ENCODE measurements at places on chromosomes 16 and 17.

DNA sequence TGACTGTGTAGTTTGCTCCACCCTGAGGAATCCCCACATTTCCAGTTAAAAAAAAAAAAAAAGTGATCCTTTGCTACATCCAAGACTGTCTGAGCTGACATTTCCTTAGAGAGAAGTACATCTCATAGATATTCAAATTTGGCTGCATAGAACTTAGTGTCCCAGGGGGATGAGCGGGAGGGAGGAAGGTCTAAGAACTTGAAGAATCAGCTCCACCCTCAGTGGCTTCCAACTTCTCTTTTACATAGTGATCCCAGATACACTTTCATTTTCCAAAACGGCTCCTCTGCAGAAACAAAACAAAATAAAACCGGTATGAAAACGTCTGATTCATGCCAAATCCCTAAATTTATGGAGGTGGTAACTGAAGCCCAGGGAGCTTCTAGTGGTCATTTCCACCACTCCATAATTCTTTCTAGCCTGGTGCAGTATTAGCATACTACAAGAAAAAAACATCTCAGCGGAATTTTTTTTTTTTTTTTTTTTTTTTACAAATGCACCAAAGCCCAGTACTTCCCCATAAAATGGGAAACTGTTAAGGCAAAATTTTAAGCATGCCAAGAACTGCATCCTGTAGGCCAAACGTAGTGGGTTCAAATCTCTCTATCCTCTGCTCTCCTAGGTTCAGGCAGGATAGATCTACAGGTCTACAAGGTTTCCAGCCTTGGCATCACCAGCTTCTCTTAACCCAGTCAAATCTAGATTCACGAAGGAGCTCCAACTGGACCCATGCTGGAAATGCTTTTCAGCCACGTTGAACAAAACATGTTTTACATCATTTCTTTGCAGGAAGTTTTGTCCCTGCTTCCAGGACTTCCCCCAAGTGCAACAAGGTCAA lies 29.3 kb downstream of the MAF start:
- DNase-seq, result no peak

DNA sequence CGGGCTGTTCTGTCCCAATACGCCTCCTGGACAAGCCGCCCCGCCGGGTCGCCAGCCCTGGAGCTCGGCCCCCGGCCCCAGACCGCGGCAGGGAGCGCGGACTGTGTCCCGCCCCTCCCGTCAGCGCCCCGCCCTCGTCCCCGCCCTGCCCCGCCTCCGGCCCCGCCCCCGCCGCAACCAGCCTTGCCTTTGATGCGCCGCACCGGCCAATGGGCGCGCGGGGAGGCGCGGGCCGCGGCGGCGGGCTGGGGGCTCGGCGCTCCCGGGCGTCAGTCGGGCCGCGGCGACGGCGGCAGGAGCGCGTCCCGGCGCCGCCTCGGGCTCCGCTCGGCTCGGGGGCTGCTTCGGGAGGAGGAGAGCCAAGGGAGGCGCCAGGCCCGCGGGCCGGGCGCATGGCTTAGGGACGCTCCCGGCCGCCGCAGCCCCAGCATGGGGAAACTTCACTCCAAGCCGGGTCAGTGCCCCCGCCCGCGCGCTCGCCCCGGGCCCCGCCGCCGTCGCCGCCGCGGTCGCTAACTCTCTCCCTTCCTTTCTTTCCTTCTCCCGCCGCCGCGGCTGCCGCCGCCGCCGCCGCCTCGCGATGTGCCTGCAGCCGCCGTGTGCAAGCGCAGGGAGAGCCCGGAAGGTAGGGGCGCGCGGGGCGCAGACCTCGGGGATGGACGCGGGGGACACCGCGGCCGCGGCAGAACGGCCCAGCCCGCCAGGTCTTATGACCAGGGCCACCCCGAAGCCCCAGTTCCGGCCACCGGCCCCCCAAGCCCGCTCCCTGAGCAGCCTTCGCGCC lies at the start of gene NKD1:
TSS of gene NKD1 (plus strand) at position 272 of the 784 bp plus-strand sequence. CDS start at position 430, 158 bp downstream.
- DNase-seq, result no peak

GRCh38 chr16:26642047-26642664 lies 424.6 kb upstream of the C16orf82 start:
- DNase-seq, result no peak

- DNase-seq, result no peak
Measured at GRCh38 chr17:32854207-32854606, 22.7 kb downstream of the MYO1D start.

- no peak for DNase-seq
Measured at GRCh38 chr17:45311401-45311759, 5.4 kb downstream of the MAP3K14 start.

GRCh38 chr16:1194665-1195392 lies 30.2 kb downstream of the TPSG1 start:
- DNase-seq, result no peak

DNA sequence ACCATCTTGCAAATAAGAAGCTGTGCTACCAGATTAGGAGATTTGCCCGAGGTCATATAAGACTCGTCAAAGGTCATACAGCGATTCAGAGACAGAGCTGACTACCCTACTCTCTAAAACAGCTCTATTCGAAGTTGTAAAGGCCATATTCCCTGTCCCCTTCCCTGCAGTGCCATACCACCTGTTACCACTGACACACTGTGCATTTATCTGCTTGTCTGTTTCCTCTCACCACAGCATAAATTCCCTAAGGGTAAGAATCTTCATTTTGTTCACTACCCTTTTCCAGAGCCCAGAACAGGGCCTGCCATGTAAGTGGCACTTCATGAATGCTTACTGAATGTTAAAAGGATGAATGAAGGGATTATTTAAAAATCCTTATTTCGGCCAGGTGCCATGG lies 3.4 kb upstream of the KSR1 start:
- DNase-seq, result no peak

- DNase-seq, result no peak
Measured at GRCh38 chr16:10587622-10588021, 7.2 kb upstream of the EMP2 start.

GRCh38 chr16:2450535-2450934 lies 9.4 kb upstream of the TEDC2 start:
- no peak for DNase-seq

DNA sequence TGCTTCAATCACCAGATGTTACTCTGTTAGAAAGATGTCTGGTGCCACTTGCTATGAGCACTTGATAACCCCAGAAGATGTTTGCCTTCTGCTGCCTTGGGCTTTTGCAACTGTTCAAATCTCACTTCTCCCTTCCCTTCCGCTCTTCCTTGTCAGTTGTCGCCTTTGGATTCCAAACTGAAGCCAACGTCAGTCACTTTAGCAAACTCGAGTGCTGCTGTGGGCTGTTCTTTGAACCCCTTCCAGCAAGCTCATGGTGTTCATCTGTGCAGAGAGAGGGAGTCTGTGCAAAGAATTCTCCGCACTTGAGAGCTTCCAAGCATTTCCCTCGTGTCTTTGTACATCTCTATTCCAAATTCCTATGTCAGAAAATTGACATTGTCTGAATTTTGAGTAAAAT lies 879.4 kb downstream of the CDH11 start:
- no peak for DNase-seq

DNA sequence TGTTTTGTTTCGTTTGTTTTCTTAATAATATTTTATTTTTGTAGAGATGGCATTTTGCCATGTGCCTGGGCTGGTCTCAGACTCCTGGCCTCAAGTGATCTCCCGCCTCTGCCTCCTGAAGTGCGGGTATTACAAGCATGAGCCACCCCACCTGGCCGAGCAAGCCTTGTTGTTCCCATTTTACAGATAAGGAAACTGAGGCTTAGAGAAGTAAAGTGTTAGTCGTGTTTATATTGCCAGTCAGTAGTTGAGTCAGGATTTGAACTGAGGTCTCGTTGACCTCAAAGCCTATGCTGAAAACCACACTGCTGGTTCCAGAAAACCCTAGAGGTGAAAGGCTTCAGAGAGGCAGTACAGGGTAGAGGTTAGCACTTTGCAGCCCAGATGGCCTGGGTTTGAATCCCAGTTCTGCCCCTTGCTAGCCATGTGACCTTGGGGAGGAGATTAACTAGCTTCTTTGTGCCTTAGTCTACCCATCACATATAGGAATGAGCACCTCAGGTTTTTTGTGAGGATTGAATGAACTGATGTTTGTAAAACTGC lies 102.0 kb downstream of the ABCC6 start:
- no peak for DNase-seq

GRCh38 chr17:13398091-13398490 lies 203.6 kb downstream of the HS3ST3A1 start:
- no peak for DNase-seq

- no peak for DNase-seq
Measured at GRCh38 chr16:12207939-12208338, 231.4 kb downstream of the SNX29 start.

GRCh38 chr16:17412791-17413190 lies 58.0 kb downstream of the XYLT1 start:
- no peak for DNase-seq

GRCh38 chr17:48814504-48814903 lies 2.5 kb downstream of the TTLL6 start:
- no peak for DNase-seq

- DNase-seq, result no peak
Measured at GRCh38 chr16:28491230-28491969, 474 bp downstream of the CLN3 start.

- no peak for DNase-seq
Measured at GRCh38 chr17:81527591-81528383, at the start of gene FSCN2. Gene FSCN2 (plus strand): TSS chr17:81528377. CDS start chr17:81528532, 155 bp downstream.

- DNase-seq, result no peak
Measured at GRCh38 chr16:68450741-68451255, 2.5 kb upstream of the SMPD3 start.

- DNase-seq, result no peak
Measured at GRCh38 chr16:79559532-79559931, 41.0 kb downstream of the MAF start.

- no peak for DNase-seq
Measured at GRCh38 chr17:70365091-70365583, 195.8 kb downstream of the KCNJ2 start.

DNA sequence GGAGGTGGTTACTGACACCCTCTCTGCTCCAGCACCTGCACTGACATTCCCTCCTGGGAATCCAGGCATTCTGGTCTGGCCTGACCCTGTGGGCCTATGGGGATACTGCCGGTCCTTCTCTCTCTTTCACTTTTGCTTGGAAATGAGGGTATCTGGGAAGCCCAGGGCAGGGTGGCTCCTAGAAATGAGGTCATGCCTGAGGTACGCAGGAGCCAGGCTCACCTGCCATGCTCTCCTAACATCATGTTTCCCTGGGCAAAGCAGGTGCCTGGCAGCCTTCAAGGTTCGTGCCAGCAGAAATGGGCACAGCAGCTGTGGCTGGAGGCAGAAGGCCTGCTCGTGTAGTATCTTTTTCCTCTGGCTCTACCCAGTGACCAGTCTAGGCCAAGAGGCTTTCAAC lies 3.3 kb downstream of the ITGA3 start:
- DNase-seq, result no peak

GRCh38 chr16:8718851-8719680 lies 44.6 kb downstream of the ABAT start:
- DNase-seq, result no peak

DNA sequence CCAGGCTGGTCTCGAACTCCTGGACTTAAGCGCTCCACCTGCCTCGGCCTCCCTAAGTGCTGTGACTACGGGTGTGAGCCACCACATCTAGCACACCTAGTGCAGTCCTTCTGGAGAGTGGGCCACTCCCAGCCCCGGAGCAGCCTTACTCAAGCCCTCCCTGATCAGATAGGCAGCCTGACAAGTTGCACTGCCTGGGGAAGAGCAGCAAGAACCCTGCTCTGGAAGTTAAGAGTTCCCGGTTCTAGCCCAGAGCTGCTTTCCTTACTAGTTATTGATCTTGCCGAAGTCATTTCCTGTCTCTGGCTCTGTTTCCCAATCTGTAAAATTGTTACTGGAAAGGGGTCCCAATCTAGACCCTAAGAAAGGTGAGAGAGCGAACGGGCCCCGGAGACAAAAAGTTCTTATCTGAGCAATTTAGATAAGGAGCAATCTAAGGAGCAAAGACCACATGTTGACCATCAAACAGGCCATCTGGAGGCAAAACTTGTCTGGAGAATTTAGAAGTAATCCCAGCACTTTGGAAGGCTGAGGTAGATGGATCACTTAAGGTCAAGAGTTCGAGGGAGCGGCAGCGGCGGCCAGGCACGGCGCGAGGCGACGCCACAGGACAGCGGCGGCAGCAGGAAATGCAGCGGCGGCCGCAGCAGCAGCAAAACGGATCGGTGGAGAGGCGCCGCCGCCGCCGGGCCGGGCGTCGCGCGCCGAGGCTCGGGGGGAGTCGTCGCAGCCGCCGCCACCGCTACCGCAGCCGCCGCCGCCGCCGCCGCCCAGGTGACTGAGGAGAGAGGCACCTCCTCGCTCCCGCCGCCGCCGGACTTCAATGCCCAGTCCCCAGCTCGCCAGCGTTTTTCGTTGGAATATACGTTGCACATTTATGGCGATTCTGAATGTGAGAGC lies 4.3 kb upstream of the NAGLU start:
- no peak for DNase-seq
